AG20443 (cell line): ENCODE measurements at places on chromosomes 1 and 21.
A peak's percentile ranks its signal among the peaks of the same experiment; 100 is the strongest.

GRCh38 chr1:94552071-94552586 is 10.6 kb upstream of the F3 start:
- no peak for DNase-seq

- no peak for DNase-seq
These were observed 203.5 kb upstream of the NEGR1 start for GRCh38 chr1:72485801-72486200.

DNA sequence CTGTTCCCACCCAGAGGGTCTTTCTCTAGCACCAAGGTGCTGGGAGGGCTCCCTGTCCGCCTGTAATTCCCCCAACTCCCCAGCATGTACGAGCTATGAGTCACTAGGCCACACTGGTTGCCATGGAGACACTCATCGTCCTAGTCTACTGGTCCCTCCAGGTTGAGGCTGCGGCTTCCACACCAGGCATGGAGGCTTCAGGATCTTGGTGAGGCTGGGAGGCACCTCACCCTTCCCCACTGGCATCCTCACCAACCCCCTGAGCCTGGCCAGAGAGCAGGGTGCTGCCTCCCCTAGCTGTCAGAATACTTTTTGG is 75.6 kb upstream of the KAZN start:
- DNase-seq = peak; percentile 88

GRCh38 chr21:42750737-42751530 is 97.5 kb downstream of the PDE9A start:
- DNase-seq = no peak

GRCh38 chr1:234956821-234957329 is 171.8 kb downstream of the TOMM20 start:
- no peak for DNase-seq

DNA sequence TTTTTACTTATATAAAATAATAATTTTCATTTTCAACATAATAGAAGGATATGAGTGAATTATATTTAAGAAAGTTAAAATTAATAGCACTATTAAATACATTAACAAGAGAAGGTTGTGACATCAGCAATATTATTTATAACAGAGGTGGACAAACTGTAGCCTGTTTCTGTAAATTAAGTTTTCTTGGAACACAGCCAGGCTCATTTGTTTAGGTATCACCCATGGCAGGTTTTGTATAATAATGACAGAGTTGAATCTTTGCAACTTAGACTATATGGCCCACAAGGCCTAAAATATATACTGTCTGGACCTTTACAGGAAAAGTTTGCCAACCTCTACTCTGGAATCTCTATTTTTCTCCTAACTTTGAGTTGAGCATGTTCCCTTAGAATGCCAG is 42.8 kb upstream of the CACYBP start:
- no peak for DNase-seq

- DNase-seq = no peak
These were observed 4.0 kb downstream of the AGT start for GRCh38 chr1:230709619-230710542.

- DNase-seq = no peak
These were observed 38.9 kb upstream of the CDC14A start for GRCh38 chr1:100313382-100313781.

- DNase-seq = peak; percentile 25
These were observed 1.1 kb upstream of the ST6GALNAC3 start for GRCh38 chr1:76073481-76073880.

DNA sequence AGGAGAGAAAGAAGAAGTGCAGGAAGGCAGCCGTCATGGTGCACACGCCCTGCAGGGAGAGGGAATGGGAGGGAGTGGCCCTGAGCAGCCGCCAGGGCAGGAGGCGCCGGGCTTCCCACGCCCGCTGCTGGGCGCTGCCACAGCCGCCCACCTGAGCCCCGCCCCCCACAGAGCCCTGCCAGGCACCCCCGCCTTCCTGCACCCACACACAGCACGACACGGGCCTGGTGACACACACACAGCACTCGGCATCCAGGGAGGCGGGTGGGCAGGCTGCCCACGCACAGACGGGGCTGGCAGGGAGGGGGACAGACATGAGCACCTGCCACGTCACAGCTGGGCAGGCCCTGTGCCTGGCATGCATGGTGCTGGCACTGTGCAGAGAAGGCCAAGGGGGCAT is 27.5 kb downstream of the ADGRB2 start:
- DNase-seq = no peak

DNA sequence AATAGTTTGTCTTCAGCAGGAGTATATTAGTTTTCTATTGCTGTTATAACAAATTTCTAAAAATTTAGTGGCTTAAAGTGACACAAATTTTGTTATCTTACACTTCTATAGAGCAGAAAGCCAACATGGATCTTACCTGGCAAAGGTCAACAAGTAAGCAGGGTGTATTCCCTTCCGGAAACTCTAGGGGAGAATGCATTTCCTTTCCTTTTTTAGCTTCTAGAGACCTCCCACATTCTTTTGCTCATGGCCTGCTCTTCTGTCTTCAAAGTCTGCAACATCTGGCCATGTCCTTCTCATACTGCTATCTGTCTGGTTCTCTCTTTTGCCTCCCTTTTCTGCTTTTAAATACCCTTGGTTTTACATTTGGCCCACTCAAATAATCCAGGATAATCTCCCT is 242.6 kb downstream of the ZNF648 start:
- DNase-seq = no peak

GRCh38 chr1:12712076-12712475 is 3.8 kb upstream of the AADACL3 start:
- no peak for DNase-seq

- no peak for DNase-seq
These were observed 335.5 kb downstream of the BARHL2 start for GRCh38 chr1:90381598-90381997.

DNA sequence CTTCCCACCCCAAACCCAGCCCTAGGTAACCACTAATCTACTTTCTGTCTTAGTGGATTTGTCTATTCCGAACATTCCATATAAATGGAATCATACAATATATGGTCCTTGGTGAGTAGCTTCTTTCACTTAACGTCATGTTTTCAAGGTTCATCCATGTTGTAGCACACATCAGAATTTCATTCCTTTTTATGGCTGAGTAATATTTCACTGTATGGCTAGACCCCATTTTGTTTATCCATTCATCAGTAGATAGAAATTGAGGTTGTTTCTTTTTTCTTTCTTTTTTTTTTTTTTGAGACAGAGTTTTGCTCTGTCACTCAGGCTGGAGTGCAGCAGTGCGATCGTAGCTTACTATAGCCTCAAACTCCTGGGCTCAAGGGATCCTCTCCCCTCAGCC is 3.2 kb downstream of the SPATA21 start:
- no peak for DNase-seq

DNA sequence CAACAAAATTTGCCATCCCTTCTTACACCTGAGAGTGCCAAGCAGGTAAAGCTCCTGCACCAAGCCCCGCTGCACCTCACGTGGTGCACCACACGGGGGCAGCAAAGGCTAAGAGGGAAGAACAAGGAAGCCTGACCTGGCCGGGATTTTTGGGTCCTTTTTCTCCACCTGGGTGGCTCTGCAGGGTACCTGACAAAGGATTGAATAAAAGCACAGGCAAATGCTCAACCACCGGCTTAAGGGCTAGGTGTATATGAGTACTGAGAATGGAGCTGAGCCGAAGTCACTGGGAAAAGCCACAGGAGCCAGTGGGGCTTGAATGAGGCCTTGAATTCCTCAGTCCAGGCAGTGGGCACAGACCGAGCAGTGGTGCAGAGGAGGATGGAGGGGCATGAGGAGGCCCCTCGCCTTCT is 36.4 kb downstream of the ZNF697 start:
- peak; percentile 69 for DNase-seq
